ENCODE measurements at places on chromosomes 6 and 20.
A peak's percentile ranks its signal among the peaks of the same experiment; 100 is the strongest.

GRCh38 chr6:135938576-135939207 lies 87.2 kb downstream of the PDE7B start:
- DNase-seq: no peak

DNA sequence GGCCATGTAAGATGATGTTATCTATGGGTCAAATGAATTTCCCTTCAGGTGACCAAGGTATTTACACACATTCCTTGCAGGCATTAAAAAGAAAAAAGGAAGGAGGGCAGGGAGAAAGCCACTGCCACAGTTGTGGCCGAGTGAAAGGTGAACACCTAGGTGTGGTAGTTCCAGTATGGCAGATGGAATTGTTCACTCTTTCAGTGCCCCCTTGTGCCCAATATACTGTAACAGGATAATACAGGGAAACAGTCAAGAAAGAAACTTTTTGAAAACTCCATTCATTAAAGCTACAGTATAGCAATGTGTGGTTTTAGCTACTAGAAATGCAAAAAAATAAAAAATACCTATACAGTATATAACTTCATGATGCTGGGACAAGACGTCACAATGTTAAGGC lies 52.1 kb downstream of the BMP2 start:
- DNase-seq: no peak

GRCh38 chr20:39986173-39986904 lies 702.7 kb downstream of the MAFB start:
- DNase-seq: no peak

- DNase-seq: no peak
Measured at GRCh38 chr6:100346203-100346602, 118.5 kb downstream of the SIM1 start.

DNA sequence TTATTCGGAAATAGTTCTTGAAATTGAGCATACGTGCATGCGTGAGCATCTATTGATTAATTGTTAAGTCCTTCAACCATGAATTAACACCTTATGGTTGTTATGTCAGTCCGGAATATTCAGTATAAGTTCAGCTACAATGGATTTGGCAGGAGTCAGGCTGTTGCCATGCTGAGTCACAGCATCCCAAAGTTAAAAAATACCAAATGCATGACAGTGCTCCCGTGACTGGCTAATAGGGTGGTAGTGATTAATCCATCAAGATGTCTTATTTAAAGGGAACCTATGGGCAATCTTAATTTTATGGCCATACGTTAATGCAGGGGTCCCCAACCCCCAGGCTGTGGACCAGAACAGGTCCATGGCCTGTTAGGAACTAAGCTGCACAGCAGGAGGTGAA lies 10.5 kb downstream of the RAE1 start:
- peak; percentile 1 for DNase-seq
